ENCODE measurements at places on chromosomes 11 and 22. TPM values are rescaled to one million over a fixed set of nuclear protein-coding genes. Genes with fewer than 3 reads are reported as not detected.
A peak's percentile ranks its signal among the peaks of the same experiment; 100 is the strongest.

- no peak overlapping the region for H3K4me3 ChIP-seq
- H3K27ac ChIP-seq: no peak overlapping the region
- no peak for DNase-seq
- no peaks in the 10 kb centered on the region for H3K27me3 ChIP-seq
- peaks cover 3% of the 10 kb centered on the region for H3K36me3 ChIP-seq
- H3K4me1 ChIP-seq: no peaks in the 10 kb centered on the region
Measured at GRCh38 chr11:69429716-69430491, 51.6 kb upstream of the LINC01488 start.

DNA sequence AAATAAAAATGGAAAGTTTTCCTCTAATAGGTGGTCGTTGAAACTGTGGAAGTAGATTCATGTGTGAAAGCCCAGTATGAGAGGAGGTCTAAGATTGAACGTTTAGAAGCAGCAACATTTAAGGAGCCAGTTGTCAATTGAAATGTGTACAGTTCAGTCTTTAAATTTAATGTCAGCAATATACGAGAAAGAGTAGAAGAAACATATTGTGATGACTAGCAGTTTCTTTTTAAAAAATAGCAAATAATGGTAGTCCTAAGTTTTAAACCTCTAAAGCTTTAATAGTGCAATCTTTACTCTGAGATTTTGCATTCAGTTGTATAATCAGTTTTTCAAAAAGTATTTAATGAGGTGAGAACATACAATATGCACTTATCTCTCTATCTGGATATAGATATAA, 44.9 kb downstream of the TMEM135 start:
- H3K36me3 ChIP-seq: peaks cover 30% of the 10 kb centered on the region
- DNase-seq: no peak
- H3K4me1 ChIP-seq: no peaks in the 10 kb centered on the region
- H3K27ac ChIP-seq: no peak overlapping the region

Gene KCNK7
- 1.8 TPM for total RNA-seq

GRCh38 chr11:112294688-112295340, 34.2 kb upstream of the PLET1 start:
- no peak overlapping the region for H3K4me3 ChIP-seq
- peaks cover 2% of the 10 kb centered on the region for H3K4me1 ChIP-seq
- H3K27ac ChIP-seq: no peak overlapping the region

DNA sequence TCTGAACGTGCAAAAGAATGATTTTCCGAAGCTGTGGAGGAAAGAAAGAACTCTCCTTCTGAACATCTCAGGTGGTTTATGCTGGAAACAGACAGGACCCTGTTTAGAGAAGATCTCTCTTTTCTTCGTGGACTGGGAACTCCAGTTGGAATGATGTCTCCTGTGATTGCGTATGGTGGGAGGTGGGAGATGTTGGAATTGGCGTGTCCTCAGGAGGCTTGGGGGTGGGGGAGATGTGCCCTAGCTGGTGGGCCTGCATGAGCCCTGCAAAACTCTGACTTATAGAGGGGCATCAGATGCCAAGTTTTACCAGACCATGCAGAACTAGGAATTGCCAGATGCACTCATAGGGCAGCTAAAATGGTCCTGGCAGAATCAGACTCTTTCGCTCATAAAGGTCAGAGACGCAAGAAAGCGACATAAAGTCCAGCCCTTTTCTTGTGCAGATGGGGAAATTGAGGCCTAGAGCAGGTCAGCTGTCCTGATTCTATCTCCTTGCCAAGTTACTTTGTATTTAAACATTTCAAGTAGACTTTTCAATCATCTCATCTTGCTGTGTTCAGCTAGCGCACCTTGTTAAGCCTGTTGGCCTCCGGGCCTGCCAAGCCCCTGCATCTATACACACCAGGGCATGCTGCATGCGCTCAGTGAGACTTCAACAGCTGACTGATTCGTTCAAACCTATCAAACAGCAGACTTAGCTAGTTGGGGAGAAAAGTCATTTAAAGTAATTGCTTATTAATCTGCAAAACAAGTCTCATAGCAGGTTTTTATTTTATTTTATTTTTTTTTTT, 34.2 kb upstream of the EHF start:
- H3K4me1 ChIP-seq: no peaks in the 10 kb centered on the region
- no peaks in the 10 kb centered on the region for H3K36me3 ChIP-seq

GRCh38 chr11:85472953-85473352, 154.2 kb downstream of the DLG2 start:
- no peaks in the 10 kb centered on the region for H3K27me3 ChIP-seq
- peak; percentile 79 for DNase-seq
- peaks cover 2% of the 10 kb centered on the region for H3K4me1 ChIP-seq
- H3K27ac ChIP-seq: no peak overlapping the region
- H3K4me3 ChIP-seq: no peak overlapping the region

DNA sequence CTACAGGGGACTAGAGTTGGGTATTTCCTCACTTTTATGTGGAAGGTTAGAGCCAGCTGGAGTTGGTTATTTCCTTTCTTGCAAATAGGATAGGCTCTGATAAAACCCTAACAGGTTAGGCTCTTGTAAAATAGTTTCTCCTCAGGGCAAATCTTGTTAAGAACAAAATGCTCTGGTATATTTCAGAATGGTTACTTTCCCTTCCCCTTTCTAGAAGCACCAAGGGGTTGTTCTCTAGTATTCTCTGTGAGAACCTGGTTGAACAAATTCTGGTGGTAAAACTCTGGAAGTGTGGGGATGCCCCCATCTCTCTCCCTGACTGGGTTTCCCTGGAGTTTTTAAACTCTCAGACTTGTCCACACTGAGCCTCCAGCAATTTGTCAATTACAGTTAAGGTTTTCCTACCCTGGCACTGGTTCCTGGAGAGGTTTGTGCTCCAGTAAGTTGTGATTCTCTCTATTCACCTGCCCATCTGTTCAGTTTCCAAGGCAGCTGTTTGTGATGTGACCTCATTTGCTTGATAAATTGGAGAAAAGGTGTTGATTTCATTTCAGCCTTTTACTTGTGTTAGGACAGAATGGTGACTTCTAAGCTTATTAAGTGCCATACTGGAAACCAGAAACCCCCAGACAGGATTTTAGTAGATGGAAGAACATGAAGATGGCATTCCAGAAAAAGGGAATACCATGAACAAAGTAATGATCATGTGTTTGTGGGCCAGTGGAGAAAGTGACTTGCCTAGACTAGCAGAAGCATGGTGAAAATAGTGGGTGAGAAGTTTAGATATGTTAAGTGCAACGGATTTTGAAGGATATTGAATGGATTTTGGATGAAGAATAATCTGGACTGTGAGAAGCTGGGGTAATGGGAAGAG, 64.6 kb downstream of the EXT2 start:
- no peaks in the 10 kb centered on the region for H3K36me3 ChIP-seq
- H3K27ac ChIP-seq: no peak overlapping the region
- H3K27me3 ChIP-seq: no peaks in the 10 kb centered on the region
- no peak for DNase-seq
- H3K4me1 ChIP-seq: no peaks in the 10 kb centered on the region

DNA sequence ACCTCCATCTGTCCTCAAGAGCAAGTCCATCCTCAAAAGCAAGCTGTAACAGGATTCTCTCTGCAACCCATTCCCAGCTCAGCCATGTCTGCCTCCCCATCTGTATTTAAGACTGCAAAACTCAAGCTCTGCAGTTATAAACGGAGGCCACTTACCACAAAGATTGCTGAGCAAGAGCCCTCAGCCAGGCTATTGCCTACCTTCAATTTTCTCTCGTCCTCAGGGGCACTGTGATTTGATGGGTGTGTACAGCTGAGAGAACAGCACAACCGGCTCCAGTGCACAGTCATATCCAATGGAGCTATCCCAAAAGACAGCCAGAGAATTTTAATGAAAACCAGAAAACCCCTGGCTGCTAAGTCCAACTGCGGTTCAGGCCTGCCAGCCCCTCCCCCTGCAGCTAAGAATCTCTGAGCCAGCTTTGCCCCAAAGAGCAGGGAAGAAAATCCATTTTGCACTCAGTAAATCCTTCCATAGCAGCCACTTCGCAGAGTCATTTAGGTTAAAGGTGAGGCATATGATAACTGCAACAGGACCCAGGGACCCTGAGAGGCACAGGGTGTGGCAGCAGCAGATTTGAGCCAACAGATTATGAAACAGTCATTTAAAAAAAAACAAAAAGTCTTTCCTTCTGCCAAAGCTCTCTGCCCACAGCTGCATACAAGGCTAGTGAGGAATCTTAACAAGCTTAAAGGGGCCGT, 37.6 kb downstream of the RAB30 start:
- H3K36me3 ChIP-seq: no peaks in the 10 kb centered on the region
- H3K4me3 ChIP-seq: no peak overlapping the region
- H3K27me3 ChIP-seq: no peaks in the 10 kb centered on the region
- DNase-seq: no peak
- H3K27ac ChIP-seq: no peak overlapping the region

GRCh38 chr11:120912504-120912903, 111.4 kb upstream of the TBCEL start:
- H3K27me3 ChIP-seq: no peaks in the 10 kb centered on the region
- no peaks in the 10 kb centered on the region for H3K36me3 ChIP-seq
- no peak overlapping the region for H3K4me3 ChIP-seq
- no peak overlapping the region for H3K27ac ChIP-seq
- DNase-seq: no peak
- no peaks in the 10 kb centered on the region for H3K4me1 ChIP-seq

DNA sequence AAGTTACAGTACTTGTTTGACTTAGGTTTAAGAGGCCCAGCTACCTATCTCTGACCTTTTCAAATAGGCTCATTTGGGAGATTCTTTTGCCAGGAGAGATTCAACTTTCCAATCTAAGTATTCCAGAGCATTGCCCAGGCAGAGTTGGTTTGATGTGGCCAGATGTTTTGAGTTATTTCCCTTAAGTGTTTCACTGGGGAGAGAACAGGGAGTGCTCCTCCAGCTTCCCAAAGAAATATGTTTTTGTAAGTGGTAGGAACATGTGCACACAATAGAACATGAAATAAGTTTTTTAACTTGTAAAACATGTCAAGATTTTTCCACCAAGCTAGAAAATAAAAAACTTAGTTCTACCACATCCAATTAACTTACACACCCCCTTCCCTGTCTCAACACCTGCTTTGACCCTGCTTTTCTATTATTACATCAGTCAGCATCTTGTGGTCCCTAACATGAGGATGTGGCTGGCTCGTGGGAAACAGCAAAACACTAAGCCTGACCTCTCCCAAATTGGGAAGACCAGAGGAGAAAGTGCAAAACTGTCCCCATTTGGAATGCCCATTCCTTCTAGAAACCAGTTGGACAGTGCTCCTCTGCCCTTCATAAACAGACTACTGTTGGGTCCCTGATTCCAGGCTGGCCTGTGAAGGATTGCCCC, 70.4 kb upstream of the RASSF10 start:
- H3K4me1 ChIP-seq: no peaks in the 10 kb centered on the region
- no peaks in the 10 kb centered on the region for H3K27me3 ChIP-seq
- no peak overlapping the region for H3K27ac ChIP-seq
- DNase-seq: no peak
- peaks cover 17% of the 10 kb centered on the region for H3K36me3 ChIP-seq
- no peak overlapping the region for H3K4me3 ChIP-seq

Gene RASL10A
- total RNA-seq: 0.92 TPM

Gene MAP6
- 0.77 TPM for total RNA-seq

DNA sequence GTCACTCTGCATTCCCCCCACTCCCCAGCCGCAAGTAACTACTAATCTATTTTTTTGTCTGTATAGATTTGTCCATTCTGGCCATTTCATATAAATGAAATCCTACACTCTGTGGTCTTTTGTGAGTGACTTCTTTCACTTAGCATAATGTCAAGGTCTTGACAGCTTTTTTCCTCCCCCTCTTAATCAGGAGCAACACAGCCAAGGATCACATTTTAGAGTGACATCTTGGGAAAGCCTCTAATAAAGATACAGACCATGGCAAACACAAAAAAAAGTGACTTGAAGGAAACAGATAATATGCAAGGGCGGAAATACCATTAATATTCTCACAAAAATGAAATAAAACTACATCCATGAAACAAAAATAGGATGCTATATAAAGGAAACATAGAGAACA, 43.9 kb downstream of the RAB30 start:
- peaks cover 6% of the 10 kb centered on the region for H3K4me1 ChIP-seq
- no peak overlapping the region for H3K4me3 ChIP-seq
- H3K27ac ChIP-seq: no peak overlapping the region

DNA sequence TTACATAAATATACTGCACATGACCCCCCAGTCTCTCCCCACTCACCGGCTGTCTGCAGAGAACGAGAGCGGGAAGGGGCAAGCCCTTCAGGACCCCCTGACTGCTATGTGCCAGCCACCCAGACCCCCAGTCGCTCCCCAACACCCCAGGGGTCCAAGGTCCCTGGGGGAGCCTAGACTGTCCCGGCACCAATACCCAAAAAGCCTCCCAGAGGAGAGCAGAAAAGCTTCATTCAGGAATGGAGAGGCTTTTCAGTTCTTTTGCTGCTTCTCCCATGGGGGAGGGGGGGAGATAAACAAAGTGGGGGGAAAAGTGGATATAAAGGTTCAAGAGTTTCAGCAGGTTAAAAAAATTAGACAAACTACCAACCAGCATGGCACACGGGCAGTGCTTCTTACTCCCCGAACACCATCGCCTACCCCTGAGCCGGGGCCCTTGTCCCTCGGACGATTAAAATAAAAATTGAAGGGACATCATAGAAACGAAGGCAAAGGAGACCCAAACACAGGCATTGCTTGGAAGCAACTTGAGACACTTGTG, 1.3 kb downstream of the CSNK1E start:
- no peak overlapping the region for H3K27ac ChIP-seq
- DNase-seq: no peak
- H3K27me3 ChIP-seq: no peaks in the 10 kb centered on the region
- H3K4me3 ChIP-seq: peak overlapping the region; percentile 93
- H3K4me1 ChIP-seq: peaks cover 10% of the 10 kb centered on the region

Gene ADORA2A
- total RNA-seq: 3.5 TPM

- H3K27me3 ChIP-seq: no peaks in the 10 kb centered on the region
- H3K4me1 ChIP-seq: peaks cover 38% of the 10 kb centered on the region
- no peak overlapping the region for H3K4me3 ChIP-seq
- no peak for DNase-seq
Measured at GRCh38 chr11:12719221-12719620, 45.0 kb downstream of the TEAD1 start.

- no peak overlapping the region for H3K27ac ChIP-seq
- no peak for DNase-seq
Measured at GRCh38 chr11:61392981-61393595, 701 bp downstream of the TMEM216 start.

DNA sequence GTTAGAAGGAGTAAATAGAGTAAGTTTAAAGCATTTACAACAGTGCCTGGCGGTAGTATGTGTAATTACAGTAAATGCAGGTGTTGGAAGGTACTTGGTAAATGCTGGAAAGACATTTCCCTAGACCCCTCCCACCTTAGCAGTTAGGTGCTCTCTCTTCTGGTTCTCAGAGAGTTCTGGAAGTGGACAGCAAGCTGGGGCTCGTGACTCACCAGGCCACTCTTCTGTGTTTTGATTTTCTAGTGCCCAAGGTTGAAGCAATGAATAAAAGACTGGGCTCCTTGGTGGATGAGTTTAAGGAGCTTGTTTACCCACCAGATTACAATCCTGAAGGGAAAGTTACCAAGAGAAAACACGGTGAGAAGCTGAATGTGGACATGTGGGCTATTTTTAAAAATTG, 27.6 kb downstream of the SNU13 start:
- H3K36me3 ChIP-seq: peaks cover 72% of the 10 kb centered on the region
- DNase-seq: no peak
- H3K27ac ChIP-seq: no peak overlapping the region
- no peak overlapping the region for H3K4me3 ChIP-seq

- H3K27me3 ChIP-seq: no peaks in the 10 kb centered on the region
- DNase-seq: no peak
- no peak overlapping the region for H3K27ac ChIP-seq
- H3K36me3 ChIP-seq: peaks cover 15% of the 10 kb centered on the region
Measured at GRCh38 chr11:9755561-9756185, 91.8 kb downstream of the SWAP70 start.
